Activated T-helper 17 cell treated with anti-CD3 and anti-CD28 coated beads, Interleukin-2, amount 50 U/mL, for 72 hours (primary cell): ENCODE measurements at places on chromosomes 11 and 22. TPM values are rescaled to one million over a fixed set of nuclear protein-coding genes. Genes with fewer than 3 reads are reported as not detected.

TSGA10IP gene
- not detected for total RNA-seq

TRIM51 gene
- not detected for total RNA-seq

SLC22A8 gene
- total RNA-seq = not detected

MS4A4E gene
- not detected for total RNA-seq

FDXACB1 gene
- total RNA-seq = 7.1 TPM

PGA5 gene
- not detected for total RNA-seq

DNA sequence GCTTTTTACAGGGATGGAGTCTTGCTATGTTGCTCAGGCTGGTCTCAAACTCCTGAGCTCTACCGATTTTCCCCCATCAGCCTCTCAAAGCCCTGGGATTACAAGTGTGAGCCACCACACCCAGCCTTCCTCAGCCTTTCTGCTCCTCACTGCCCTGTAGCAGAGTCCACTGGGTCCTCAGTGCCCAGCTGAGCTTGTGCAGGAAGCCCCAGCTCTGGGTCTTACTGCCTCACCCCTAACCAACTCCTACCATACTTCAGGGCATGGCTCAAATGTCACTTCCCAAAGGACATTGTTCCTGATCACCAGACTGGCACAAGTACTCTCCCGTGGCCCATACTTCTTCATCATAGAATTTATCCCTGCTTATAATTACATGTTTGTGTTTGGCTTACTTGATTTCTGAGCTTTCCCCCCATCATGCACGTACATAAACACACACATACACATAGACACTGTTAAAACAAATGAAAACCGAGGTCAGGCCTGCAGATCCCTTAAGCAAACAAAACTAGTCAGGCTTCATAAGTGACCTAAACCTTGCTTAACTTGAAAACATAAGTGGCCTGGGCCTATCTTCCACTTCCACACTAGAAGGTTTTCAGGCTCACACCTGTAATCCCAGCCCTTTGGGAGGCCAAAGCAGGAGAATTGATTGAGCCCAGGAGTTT, 14.0 kb upstream of the SLC43A3 start:
- no peak for ATAC-seq

GRCh38 chr11:106131998-106132397, 54.5 kb downstream of the AASDHPPT start:
- ATAC-seq = no peak

DNA sequence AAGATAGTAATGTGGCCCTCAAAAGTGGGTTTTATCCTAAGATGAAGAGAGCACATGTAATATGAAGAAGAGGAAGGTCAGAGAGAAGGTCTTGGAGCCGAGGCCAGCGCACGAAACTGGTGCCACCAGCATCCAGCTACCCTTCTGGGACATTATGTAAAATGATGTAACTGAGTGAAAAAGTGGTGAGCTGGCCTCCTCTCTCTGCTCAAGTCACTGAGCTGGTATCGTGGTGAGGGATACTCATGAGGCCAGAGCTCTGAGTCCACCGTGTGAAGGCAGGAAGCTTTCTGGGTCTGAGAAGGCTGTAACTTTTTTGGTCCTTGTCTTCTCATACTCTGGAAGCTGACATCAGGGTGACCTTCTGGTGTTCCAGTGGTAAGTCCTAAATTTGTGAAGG, 25.1 kb downstream of the RNF185 start:
- no peak for ATAC-seq

GRCh38 chr11:5303626-5304025, 1.9 kb upstream of the OR51B4 start:
- no peak for ATAC-seq

GRCh38 chr11:73225001-73225686, 7.1 kb downstream of the P2RY2 start:
- ATAC-seq = no peak

- peak; percentile 73 for ATAC-seq
Measured at GRCh38 chr22:37186228-37186996, 1.6 kb downstream of the C1QTNF6 start.

GRCh38 chr11:13141731-13142709, 132.9 kb downstream of the RASSF10 start:
- ATAC-seq = no peak

DNA sequence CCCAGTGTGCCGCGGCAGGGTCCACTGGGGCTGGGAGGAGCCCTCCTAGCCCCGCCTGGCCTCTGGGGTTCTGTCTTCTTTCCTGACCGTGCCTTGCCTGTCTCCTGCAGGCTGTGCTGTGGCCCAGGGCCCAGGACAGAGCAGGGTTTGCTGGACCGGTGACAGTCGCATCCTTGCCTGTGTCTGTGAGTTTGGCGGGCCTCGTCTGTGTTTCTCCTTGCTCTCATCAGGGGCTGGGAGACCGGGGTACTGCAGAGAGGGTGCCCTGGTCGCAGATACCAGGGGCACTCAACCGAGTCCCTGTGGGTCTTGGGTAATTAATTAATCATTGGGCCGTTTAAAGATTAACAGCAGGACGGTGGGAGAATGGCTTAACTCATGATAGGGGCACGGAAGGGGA, 29.9 kb downstream of the RPL3 start:
- ATAC-seq = no peak

GRCh38 chr22:30754971-30755758, 60.5 kb downstream of the OSBP2 start:
- ATAC-seq = peak; percentile 89

DNA sequence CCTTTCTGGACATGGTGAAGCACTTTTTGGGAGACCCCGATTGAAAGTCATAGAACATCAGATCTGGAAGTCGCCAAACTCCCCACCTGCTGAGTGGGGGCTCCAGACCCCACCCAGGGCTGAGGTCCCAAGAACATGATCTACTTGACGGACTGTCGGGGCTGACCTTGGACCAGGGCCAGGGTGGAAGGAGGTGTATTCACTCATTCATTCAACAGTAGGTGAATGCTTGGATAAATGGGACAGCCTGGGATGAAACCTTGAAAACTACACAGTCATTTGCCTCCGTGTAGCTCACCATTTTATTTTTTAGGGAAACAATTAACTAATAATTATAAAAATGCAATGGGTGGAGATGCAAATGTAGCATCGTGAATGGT, 629.0 kb downstream of the BRD1 start:
- no peak for ATAC-seq

DNA sequence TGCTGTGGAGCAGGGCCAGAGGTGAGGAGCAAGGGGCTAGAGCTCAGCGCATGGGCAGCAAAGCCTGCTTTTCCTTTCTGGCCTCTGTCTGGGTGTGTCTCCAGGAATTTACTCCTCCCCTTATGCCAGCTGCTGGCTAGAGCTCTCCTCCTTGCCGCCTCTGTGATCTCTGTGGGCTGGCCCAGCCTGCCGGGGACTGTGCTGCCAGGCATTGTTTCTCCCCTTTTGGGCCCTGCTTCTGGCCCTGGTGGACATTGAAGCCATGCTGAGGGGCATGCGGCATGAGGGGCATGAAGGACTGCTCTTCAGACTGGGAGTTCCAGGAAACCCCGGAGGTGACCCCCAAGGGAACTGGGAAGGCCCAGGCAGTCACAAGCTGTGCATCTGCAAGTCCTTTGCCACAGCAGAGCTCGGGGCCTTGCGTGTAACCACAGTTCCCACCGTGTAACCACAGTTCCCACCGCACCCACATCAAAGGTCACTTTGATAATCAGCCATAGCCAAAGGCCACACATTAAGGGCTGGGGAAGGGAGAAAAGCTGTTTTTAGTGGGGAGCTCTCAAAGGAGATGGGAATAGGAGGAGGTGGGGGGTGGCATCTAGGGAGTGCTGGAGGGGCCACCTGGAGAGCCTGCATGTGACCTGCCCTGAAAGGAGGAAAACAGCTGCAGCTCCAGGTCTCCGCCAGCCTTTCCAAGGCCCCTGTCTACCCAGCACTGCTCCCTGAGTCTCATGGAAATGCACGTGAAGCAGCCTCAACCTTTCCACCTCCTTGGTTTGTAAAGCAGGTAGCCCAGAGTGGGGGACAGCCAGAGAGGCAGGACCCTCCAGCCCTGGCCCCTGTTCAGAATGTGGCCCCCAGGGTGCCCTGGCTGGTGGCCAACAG, 62.3 kb downstream of the PPFIBP2 start:
- peak; percentile 30 for ATAC-seq

DNA sequence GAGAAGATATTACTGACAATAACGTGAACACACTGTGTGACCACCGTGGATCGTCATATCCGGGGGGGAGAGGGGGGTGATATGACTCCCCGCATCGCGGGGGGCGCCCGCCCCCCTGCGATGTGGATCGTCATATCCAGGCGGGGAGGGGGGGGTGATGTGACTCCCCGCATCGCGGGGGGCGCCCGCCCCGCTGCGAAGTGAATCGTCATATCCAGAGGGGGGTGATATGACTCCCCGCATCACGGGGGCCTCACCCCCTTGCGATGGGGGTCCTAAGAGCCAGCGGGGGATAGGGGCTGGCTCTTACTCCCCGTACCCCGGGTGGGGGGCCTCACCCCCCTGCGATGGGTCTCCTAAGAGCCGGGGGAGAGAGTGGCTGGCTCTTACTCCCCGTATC, 19.9 kb downstream of the UNC93B1 start:
- ATAC-seq = no peak

- no peak for ATAC-seq
Measured at GRCh38 chr22:43592476-43592875, 180.7 kb downstream of the MPPED1 start.

DNA sequence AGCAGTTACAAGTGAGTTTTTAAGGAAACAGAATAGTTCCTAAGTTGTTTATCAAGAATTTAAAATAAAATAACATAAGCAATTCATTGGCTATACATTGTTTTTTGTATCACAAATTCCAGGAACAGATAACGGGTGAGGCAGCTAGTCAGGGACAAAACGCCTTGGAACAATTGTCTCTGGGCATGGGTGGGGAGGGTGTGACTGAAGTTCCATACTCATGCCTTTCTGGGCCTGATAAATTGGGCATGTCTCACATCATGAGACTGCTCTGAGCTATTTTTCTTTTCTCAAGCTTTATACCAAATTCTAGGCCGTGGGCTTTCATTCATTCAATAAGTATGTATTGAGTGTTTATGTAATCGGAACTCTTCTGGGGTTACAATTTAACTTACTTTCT, 21.6 kb downstream of the FOLR3 start:
- ATAC-seq = no peak

DNA sequence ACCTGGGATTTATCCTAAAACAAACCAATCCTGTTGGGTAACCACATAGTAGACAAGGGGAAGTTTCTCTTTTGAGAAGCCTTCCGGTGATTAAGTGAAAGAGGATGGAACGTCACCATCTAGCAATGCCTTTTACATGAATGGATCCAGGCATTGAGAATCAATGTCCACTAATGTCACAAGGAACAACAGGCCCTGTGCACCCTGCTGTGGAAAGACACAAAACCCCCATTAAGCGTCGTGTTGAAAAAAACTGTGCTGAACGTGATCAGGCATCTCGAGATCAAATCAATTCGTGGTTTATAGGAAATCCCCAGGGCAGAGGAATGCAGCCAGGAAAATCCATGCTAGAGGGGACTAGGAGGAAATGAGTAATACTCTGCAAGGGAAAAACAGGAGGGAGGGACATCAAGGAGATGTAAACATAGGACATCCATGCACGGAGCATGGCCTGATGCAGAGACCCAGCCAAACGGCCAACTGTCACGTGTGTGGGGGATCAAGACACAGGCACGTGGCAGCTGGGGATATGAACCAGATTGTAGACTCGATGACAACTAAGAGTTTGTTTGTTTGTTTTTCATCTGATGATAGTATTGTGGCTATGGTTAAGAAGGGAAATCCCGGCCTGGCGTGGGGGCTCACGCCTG, 38.6 kb upstream of the CARS1 start:
- ATAC-seq = no peak
